Fibroblast of gingiva (primary cell): ENCODE measurements at places on chromosomes 7 and 10.
A peak's percentile ranks its signal among the peaks of the same experiment; 100 is the strongest.

- peak; percentile 77 for DNase-seq
These were observed 109.6 kb upstream of the MTPN start for GRCh38 chr7:136086712-136087111.

- no peak for DNase-seq
These were observed 28.4 kb downstream of the ITGB1 start for GRCh38 chr10:32929634-32930033.

GRCh38 chr10:36464291-36464690 is 661.1 kb upstream of the ANKRD30A start:
- DNase-seq: peak; percentile 62

DNA sequence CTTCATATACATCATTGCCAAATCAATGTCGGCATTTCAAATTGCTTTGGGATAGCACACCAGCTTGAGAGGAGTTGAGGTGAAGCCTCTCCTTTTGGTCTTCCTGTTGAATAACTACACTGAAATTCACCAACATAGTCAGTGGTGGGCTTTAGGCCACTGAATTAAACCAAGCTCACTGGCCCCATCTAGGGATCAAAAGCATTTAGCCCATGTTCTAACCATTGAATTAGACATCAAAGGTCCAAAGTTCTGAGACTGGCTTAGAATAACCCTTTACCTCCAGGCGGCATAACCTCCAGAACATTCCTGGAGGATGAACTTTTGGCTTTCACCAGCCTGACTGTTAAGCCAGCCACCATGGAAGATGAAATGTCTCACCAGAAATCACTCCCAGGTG is 54.6 kb downstream of the BPGM start:
- peak; percentile 41 for DNase-seq

- DNase-seq: peak; percentile 57
These were observed 39.8 kb downstream of the CDC123 start for GRCh38 chr10:12235796-12236195.

DNA sequence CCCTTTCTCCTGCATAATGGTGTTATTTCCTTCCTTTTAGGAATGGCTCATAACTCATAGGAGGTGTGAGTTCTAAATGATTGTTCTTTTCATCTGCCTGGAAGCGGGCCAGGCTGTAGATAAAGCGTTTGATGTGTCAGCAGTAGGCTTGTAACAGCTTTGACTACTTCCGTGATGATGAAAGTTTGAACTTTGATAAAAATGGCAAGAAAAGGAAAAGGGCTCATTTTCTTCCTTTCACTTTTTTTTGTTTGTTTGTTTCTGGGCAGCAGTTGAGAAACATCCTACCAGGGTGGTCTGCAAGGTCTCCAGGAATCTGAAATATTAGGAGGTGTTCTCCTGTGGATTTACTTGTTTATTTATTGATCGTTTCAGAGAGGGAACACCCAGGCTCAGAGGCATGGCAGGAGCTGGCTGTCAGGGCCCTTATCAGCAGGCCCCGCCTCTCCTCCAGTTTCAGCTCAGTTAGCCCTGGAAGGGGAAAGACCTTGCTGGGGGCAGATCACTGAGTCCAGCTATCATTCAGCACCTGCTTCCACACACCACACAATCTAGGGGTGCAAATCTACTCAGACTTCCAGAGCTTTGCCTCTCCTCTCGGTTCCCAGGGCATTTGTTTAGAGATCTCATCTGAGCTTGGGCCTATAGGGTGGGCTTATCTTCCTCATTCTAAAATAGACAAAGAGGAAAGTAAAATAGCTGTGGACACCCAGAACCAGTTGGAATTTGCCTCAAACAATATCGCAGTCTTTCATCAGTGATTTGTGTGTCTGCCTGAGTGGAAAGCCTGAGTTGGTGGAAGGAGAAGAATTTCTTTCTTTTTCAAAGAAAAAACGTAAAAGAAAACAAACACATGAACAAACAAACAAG is 130.9 kb downstream of the BMPER start:
- DNase-seq: no peak

GRCh38 chr10:102785818-102786217 is 42.1 kb downstream of the WBP1L start:
- DNase-seq: no peak

DNA sequence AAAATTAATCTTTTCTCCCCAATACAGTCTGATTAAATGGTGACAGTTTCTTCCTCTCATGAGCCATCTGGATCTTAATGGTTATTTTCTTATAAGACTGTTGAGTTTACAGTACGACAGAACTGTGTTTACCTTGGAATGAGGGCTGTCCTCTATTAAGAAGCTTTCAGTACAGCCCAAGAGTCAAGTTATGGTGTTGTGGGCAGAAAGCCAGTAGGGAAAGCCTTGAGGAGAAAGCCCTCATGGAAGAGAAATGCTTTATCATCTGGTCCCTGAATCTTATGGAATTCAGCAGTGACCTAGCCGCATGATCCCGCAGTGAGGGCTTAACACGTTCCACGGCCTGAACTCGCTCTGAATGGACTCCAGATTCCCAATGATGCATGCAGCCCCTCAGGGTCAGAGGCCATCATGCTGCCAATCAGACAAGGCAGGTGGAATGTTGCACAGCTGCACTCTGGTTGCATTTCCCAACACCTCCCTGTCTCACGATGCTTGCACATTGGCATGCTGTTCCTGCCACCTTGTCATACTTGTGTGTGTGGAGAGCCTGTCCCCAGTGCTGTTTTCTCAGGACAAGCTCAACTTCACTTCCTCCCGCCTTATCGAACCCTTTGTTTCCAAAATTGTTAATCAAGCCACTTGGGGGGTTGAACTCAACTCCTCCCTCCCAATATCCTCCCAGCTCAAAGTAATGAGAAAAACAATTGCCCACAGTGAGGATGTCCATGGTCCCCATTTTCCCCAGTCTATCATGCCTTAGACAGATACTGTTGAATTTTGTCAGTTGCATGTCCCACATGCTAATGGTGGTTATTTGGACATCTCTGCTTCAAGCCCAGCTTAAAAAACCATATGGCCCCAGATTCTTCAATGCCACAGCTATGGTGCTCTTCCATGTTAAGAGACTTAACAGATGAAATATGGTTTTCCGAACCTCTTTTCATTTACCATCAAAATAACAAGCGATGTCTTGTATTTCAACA is 211.1 kb upstream of the TCF7L2 start:
- no peak for DNase-seq

DNA sequence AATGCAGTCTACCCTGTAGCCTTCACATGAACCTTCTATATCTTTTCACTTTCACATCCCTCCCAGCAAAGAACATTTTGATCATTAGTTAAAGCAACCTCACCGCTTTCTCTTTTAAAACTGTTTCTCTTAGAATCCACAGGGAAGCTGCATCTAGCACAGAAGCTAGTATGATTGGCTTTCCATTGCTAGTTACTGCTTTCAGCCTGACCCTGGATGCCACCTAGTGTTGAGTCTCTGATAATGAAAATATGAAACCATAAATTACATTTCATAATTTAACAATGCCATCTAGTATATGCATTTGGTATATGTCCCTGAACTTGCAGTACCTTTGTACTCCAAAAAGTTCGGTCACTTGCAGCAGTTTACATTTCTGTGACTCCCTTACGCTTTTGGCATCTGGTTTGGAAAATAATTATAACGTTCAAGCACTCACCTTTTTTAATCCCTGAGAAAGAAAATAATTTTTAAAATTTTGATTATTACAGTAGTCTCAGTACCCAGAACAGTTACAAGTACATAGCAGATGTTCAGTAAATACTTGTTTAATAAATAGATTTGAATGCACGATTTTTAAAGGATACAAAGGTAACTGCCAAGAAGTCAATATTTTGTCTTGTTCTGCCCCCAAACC is 22.7 kb downstream of the CISD1 start:
- DNase-seq: peak; percentile 59

DNA sequence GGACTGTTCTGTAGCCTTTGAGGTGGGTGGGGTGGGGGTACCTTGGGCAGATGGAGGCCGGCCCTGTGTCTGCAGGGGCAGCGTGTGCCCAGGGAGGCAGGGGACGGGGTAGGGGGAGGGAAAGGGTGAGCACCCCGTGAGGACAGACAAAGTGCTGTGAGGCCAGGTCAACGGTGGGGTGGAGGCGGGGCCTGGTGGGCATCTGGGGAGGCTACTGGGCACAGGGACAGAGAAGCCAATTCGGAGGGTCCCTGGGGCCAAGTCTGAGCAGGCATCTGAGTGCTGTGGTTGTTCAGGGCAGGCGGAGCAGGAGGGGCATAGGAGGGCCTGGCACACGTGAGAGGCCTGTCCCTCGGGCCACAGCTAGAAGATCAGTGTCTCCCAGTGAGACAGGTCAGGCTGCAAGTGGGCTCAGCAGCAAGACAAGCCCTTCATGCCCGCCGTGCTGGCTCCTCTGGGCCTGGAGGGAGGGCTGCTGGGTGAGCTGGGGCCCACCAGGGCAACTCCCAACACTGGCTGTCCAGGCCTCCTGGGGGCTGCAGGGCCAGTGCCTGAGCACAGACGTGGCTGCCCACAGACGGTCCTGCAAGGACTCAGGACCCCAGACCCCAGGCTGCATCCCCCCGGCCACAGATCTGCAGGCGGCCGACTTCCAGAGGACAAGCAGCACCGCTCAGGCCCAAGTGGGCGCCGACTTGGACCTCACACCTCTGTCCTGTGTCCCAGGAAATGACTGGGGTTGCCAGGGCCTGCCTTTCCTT is 26.4 kb upstream of the KNDC1 start:
- DNase-seq: no peak

DNA sequence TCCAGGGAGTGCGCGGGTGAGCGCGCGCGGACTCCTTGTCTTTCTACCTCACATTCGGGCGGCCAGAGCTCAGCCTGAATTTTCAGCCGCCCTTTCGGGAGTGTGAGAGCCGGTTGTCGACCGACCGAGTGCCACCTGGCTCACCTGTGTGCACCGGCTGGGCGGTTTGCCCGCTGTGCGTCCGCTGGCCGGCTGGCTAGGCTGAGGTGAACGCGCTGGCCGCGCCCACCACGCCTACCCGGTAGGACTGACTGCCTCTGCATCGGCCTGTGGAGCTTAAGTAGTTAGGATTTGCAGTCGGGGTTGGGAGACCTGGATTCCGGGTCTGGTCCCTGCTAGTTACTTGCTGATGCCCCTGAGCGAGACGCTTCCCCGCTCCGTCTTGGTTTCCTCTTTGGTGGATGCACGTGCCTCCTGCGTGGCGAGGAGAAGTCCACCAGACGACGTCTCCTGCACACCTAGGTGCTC is 553 bp downstream of the TSPAN15 start:
- no peak for DNase-seq

DNA sequence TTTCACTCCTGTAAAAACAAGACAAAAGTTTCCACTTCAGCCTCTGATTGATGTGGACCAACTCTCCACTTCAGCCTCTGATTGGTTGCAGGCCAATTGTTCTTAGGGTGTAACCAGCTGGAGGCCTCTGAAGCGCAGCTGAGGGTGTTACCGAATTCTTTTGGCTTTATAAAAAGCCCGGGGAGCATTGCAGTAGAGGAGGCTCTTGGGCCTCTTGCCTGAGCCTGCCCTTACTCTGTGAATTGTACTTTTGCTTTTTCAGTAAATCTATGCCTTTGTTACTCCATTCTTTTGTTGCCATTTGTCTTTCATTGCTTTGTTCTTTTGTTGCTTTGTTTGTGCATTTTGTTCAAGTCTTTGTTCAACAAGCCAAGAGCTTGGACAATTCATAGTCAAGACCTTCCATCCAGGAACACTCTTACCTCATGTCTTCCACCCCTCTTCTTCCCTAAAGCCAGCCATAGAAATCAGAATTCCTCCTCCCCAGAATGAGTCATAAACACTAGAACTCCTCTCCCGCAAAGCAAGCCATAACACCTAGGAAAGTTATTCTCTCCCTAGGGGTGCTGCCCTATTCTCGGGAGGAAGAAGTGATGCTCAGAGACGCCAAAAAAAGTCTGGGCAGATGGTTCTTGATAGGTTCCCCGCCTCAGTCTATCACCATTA is 53.5 kb upstream of the ARMC3 start:
- DNase-seq: no peak

DNA sequence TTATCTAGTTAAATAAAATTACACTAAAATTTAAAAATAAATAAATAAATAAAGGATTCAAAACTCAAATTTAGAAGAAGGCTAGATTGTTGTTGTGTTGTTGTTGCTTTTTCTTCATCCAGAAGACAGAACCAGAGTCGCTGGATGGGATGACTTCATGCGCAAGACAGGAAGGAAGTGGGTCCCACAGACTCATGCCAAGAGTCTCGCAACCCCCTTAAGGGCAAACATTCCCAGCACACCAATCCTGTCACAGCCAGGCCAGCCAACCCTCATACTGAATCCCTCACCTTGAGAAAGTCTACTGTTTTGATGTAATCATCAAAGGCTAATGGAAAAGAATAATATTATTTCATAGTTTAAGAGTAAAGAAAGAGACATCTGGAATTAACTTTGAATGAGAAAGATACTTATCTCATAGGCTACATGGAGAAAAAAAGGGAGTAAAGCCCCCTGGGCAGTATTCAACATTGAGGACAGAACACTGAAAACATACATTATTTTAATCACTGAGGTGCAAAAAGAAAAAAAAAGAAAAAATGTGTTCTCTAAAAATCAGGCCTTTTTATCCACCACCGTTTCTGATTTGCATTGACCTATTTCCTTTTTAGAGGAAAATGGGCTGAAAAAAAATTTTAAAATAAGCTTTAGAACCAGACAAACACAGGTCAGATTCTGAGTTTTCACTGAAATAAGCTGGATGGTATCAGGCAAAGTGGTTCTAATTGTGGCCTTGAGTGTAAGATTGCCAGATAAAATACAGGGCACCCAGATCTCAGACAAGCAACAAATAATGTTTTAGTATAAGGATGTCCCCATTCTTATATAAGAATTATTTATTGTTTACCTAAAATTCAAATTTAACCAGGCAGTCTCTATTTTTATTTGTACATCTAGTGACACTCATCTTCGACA is 826.5 kb downstream of the TNS3 start:
- no peak for DNase-seq

- DNase-seq: no peak
These were observed 950.8 kb upstream of the C7orf33 start for GRCh38 chr7:147639751-147640150.

- DNase-seq: no peak
These were observed 176.4 kb downstream of the ELFN1 start for GRCh38 chr7:1846331-1847065.

DNA sequence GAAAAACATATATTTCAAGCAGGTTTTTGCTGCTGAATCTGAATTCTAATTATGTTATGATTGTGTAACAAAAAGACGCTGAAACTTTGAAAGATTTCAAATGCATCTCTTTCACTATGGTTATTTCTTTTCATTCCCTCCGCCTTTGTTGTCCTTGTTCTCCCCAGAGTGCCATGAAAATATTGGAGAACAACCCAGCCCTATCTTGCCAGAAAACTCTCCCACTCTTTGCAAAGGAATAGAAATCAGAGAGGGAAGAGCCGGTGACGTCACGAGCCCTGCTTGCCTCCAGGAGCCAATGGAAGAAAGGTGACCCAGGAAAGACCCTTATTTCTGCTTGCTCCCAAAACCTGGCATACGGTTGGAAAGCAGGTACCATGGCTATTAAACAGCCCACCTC is 3.4 kb downstream of the GFRA1 start:
- DNase-seq: no peak

DNA sequence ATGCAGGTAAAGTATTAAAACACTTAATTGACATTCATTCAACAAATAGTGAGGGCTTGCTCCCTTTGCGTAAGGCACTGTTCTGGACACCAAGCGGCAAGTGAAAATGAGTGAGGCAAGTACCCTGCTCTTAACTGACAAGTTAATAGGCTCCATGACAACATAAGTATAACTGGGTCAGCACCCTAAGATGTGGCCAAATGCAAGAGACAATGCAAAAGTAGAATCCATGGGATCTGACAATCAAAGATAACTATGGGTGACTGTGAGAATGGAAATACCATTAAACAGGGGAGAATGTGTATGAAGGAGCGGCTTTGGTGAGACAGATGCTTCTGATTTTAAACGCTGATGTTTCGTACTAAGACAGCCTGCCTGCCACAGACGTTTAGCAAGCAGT is 160.5 kb downstream of the RAPGEF5 start:
- no peak for DNase-seq

GRCh38 chr7:150435047-150435389 is 15.4 kb upstream of the GIMAP8 start:
- no peak for DNase-seq
